ENCODE measurements at places on chromosomes 3 and 15.
A peak's percentile ranks its signal among the peaks of the same experiment; 100 is the strongest.

- DNase-seq, result no peak
Measured at GRCh38 chr15:66857694-66858093, 155.7 kb downstream of the SMAD6 start.

DNA sequence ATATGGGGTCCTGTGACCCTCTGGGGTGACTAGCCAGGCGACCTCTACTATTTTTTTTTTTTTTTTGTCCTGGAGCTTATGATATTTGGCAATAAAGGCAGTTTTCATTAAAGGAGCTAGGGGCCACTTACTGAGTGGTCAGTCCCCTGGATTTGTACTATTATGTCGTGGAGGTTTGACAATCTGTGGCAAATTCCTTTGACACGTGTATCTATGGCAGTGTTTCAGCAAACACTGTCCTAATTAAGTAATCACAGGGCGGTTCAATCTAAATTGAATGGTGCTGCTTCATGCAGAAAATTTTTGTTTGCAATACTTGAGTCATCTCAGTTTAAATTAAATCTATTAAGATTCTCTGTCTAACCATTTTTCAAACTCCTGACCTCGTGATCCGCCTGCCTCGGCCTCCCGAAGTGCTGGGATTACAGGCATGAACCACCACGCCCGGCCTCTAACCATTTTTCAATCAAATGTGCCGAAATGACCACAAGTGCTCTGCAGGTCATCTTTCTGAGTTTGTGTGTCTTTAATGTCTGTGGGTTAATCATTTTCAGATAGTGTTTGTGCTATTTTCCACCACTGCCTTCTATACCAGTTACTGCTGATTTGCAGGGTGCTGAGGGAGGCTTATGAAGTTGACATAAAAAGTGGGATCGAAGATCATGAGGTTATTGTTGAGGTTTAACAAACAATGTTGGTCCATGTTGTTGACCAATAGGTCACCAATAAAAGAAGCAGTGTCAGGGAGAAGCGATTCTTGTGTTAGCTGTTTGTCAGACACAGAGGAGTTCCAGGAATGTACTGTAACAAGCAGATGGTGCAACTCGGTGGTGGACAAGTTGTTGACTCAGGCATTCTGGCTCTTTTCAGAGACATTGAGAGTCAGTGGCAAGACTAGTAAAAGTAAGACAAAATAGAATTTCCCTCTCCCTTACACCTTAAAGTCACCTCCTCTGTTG, 18.6 kb upstream of the SLC2A2 start:
- DNase-seq, result no peak

DNA sequence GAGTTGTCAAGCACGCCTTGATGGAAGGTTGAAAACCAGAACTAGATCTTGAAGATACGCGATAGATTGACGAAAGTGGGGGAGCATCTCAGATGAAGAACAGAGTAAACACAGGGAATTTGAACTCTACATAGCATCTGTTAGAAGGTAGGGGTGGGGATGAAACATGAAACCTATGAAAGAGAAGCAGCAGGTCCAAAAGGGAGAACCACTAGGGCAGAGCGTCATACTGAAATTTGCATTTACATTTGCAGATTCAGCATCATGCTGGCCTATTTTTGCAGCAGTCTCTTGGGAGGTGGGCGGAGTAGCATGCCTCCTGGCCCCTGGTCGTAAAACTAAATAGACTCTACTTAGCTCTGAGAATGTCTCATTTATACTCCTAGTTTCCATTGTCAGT, 46.1 kb upstream of the RASGRP1 start:
- DNase-seq, result peak; percentile 20

- DNase-seq, result no peak
Measured at GRCh38 chr3:42653303-42653559, 266 bp upstream of the ZBTB47 start.

DNA sequence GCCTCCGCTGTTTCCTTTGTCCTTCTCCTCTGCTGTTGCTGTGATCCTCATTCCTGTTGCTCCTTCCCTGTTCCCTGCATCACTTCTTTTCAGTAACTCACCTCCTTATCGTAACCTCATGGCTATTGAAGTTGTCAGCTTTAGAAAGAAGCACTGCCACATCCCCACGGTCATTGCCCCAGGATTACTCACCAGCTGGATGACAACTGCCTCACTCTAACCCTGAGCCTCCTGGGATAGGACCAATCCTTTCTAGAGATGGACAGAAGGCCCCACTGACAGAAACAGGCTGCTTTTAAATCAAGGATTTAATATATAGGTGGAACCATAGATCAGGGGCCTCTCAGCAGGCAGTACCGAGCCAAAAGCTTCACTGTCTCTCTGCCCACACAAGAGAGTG, 4.1 kb downstream of the FHIT start:
- DNase-seq, result no peak

DNA sequence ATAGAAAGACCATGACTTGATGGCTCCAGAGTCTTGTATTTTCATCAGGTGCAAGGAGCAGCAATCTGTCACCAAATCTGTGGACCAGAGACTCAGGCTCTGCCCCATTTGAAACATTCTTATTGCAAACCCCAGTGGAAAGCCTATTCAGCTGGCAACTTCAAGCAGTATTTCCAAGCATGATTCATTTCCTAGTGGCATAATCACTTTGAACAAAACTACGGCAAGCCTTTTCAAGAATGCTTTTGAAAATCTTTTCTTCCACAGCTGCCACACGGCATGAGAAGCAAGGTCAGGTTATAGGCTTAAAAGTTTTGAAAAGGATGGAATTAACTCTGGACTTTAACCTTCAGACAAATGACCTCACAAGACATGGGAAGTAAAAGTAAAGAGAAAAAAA, 122.0 kb upstream of the BFSP2 start:
- DNase-seq, result no peak

GRCh38 chr3:113212844-113213375, 1.6 kb downstream of the BOC start:
- no peak for DNase-seq

DNA sequence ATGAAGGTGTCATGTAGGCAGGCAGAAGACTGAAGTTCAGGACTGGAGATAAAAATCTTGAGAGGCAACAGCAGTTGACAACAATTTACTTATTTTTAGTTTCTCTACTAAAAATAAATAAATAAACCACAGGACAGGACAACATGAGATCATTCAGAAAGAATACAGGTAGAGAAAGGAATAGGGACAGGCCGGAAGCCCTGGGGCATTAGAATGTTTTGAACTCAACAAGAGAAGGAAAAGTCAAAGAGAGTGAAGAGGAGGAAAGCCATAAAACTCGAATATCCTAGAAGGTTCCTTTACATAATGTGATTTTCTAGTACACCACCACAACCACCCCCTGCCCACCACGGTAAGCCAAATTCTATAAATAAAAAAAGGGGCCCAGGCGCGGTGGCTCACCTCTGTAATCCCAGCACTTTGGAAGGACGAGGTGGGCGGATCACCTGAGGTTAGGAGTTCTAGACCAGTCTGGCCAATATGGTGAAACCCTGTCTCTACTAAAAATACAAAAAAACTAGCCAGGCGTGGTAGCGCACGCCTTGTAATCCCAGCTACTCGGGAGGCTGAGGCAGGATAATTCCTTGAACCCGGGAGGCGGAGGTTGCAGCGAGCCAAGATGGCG, 4.7 kb downstream of the PIK3CB start:
- no peak for DNase-seq

GRCh38 chr3:72188536-72188935, 403.6 kb upstream of the PROK2 start:
- DNase-seq, result no peak

DNA sequence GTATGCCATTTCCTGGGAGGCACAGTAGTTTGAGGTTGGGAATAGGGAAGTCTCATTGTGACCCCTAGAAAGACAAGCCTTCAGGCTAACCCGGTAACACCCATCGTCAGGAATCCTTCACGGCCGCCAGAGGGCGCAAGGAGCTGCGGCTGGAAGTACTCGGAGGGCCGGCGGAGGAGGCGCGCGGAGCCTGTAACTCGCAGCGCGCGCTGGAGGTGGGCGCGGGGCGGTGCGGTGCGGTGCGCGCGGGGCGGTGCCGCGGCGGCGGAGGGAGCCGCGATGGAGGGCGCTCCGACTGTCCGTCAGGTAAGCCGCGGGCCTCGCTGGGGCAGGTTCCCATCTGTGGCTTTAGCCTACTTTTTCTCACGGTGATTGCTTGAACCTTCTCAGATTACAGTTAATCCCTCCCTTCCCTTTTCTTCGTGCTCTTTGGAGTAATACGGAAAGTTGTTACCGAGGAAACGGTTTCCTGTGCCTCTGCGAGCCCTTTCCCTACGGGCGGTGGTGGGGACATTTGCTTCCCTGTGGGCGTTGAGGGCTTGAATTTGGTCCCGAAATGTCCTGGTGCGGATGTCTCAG, at the start of gene GRAMD1C:
GRAMD1C (plus strand) TSS at position 158 of the 579 bp plus-strand sequence; CDS start at position 280, 122 bp downstream.
- DNase-seq, result peak; percentile 78

GRCh38 chr3:32200992-32201758, 37.3 kb upstream of the CMTM8 start:
- no peak for DNase-seq

DNA sequence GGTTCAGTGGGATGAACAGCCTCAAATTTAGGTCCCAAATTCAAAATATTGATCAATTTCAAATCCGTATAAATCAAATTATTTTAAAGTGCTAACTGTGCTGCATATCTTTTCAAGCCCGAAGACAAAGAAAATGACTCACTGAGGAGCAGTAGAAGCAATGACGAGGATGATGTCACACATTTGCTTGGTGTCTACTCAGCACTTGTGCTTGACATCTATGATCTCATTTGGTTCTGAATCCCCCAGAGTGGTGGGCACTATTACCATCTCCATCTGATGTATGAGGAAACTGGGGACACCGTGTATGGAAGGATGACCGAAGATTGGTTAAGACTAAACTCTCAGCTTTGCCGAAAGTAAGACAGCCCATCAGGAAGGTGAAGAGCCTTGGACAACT, 136.5 kb upstream of the CHRNA7 start:
- DNase-seq, result no peak

GRCh38 chr15:97502038-97502437, 458.5 kb upstream of the ARRDC4 start:
- DNase-seq, result no peak

GRCh38 chr3:40019376-40019775, 210.0 kb downstream of the MYRIP start:
- DNase-seq, result no peak

DNA sequence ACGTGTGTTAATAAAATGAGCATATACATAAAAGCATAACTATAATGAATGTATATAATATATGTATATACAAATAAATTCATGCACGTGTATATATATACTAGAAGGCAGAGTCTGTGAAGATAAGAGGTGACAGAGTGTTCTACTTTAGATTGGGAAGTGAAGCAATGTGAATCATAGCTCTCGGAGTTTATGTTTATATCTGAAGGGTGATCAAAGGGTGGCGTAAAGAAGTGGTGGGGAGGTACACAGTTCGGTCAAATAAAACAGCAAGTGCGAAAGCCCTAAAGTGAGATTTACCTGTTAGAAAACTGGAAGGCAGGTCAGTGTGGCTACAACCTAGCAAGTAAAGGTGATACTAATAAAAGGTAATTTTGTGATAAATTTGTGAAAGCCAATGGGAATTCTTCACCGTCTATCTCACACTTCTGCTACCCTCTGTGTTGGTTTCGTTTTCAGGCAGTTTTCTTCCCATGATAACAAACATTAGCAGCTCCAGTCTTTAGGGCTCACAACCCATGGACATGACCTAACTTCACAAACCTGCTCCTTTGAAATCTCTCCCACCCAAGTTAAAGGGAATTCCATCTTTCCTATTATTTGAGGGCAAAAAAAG, 46.7 kb upstream of the BCHE start:
- DNase-seq, result no peak

DNA sequence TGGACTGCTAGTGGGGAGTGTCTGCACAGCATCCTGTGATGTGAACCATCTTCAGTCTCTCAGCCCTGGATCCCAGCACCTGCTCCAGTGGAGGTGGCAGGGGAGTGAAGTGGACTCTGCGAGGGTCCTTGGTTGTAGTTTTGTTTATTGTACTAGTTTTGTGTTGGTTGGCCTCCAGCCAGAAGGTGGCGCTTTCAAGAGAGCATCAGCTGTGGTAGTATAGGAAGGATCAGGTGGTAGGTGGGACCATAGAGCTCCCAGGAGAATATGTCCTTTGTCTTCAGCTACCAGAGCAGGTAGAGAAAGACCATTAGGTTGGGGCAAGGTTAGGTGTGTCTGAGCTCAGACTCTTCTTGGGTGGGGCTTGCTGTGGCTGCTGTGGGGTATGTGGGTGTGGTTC, 20.9 kb downstream of the NEK11 start:
- DNase-seq, result no peak

DNA sequence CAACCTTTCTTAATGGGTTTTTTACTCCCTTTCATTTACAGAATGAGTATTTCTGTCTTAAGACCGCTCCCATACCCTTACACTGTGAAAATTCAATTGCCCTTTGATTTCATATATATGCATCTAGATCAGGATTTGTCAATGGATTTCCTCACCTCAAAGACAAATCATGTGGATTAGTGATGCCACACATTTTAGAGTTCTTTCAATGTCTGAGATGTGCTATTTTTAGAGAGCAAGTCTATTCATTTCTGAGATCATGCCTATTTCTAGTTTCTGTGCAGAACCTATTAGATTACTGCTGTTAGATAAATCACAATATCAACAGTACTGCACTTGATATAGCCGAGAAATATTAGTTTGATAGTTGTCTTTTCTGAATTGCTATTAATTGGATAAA, 137.3 kb downstream of the GABRB3 start:
- no peak for DNase-seq

GRCh38 chr3:182172534-182172933, 460.8 kb downstream of the SOX2 start:
- no peak for DNase-seq

- DNase-seq, result no peak
Measured at GRCh38 chr3:24505691-24506550, 11.3 kb upstream of the THRB start.

DNA sequence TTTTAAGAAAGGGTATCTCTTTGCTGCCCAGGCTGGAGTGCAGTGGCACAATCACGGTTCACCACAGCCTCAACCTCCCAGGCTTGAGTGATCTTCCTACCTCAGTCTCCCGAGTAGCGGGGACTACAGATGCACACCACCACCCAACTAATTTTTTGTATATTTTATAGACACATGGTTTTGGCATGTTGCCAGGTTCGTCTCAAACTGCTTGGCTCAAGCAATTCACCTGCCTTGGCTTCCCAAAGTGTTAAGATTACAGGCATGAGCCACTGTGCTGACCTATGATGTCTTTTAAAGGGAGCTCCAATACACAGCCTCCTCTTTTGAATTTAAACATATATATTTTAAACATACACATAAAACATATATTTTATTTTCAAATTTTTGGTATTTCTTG, 60.9 kb downstream of the SLC9C1 start:
- DNase-seq, result no peak
